ENCODE measurements at places on chromosomes 4 and X.
A peak's percentile ranks its signal among the peaks of the same experiment; 100 is the strongest.

GRCh38 chr4:108148316-108148715, 20.4 kb downstream of the LEF1 start:
- peak; percentile 72 for DNase-seq

- no peak for DNase-seq
Measured at GRCh38 chr4:122619611-122620010, 1.3 kb downstream of the IL21 start.

- no peak for DNase-seq
Measured at GRCh38 chr4:80074069-80074468, 1.0 kb upstream of the ANTXR2 start.

GRCh38 chrX:107721318-107721717, 54.3 kb downstream of the TSC22D3 start:
- DNase-seq, result no peak

GRCh38 chr4:98786866-98787265, 128.5 kb upstream of the TSPAN5 start:
- no peak for DNase-seq

GRCh38 chr4:70772929-70773555, 51.3 kb downstream of the RUFY3 start:
- DNase-seq, result no peak

GRCh38 chr4:164902608-164903007, 25.6 kb downstream of the APELA start:
- DNase-seq, result no peak

- DNase-seq, result no peak
Measured at GRCh38 chrX:35458142-35458541, 340.0 kb upstream of the MAGEB16 start.

- no peak for DNase-seq
Measured at GRCh38 chr4:95985791-95986550, 146.1 kb downstream of the PDHA2 start.

DNA sequence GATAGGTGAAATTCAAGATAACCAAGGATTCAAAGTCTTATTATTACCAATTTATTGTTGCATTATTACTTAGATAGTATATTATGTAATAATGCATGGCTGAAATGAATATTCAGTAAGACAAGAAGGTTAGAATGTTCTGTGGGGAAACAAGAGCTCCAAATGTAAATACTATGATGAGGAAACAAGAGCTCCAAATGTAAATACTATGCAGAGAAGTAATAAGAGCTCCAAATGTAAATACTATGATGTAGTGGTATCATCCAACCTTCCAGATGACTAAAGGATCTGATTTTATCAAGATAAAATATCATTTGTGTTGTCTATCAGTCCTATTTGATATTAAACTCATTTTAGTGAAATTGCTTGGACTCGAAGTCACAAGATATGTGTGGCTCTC, 82.2 kb upstream of the PCDH18 start:
- DNase-seq, result no peak

DNA sequence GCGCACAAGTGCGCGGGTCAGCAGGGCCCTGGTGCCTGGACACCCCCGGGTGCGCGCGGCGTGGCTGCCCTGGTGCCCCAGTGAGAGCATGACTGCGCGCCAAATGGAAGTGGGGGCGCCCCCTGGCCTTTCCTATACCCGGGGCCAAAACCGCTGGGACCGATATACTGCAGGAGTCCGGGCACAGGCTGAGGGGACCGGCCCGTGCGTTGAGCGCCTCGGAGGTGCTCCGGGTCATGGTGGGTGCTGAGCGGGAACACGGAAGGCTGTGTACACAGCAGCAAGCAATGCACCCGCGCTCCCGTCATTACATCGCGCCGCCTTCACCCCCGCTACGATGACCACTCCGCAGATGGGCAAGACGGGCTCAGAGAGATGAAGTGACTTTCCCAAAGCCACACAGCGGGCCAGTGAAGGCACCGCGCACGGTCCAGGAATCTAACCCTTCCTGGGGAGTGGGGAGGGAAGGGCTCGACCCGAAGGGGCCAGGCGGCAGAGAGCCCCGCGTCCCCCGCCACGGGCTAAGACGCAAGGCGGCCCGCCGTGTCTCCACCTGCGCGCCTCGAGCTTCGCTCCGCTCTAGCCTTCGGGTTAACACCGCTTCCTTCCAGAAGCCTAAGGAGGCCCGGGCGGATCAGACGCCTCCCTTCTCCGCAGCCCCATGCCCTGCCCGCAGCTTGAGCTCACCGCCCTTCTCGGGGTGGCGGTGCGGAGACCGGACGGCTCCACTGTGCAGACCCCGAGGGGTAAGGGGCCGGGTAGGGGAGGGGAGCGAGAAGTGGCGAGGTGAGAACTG, 11.3 kb downstream of the HMX1 start:
- DNase-seq, result no peak

DNA sequence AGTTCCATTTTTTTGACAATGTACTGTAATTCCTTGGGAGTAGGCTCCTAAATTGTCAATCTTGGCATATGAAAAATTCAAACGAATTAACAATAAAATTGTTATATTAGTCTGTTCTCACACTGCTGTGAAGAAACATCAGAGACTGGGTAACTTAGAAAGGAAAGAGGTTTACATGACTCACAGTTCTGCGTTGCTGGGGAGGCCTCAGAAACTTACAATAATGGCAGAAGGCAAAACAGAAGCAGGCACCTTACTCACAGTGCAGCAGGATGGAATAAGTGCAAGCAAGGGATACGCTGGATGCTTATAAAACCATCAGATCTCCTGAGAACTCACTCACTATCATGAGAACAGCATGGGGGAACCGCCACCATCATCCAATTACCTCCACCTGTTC, 246.4 kb upstream of the TRAM1L1 start:
- DNase-seq, result no peak

DNA sequence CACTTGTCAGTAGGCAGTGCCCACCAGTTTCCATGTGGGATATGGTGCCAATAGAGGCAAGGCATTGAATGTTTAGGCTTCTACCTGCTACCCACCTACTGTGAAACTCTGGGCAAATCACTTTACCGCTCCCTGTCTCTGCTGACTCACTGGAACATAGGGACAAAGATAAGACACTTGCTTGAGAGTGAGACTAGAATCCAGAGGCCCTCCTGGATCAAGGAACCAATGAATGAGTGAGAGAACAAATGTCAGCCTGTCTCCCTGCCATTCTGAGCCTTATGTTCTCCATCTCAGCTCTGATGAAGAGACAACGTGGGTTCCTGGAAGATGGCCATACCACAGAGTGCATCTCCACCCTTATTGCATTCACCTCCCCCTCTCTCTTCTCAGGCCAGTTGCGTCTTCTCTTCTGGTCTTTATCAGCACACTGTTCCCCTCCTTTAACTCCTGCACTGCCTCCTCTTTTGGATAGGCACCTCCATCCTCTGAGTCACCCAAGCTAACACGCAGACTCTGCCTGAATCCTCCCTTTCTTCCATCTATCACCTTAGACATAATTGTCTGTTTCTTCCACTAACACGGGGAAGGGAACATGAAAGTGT, 15.4 kb upstream of the PRRG3 start:
- no peak for DNase-seq

DNA sequence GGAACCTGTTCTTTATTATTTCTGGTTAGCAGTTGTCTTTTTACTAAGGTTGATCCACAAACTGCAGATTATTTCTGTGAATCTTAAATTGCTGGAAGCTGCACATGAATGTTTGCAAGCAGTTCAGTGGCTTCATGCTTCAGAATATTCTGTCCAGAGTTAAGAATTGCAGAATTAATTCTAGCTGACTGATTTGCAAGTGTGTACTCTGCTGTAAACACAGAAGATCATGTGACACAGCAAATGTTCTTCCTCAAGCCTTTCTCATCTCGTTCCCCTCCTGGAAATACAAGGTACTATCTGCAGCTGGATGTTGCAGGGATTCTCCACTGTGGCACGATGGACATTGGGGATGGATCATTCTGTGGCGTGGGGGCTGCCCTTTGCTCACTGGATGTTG, 16.8 kb upstream of the CLTRN start:
- DNase-seq, result no peak

DNA sequence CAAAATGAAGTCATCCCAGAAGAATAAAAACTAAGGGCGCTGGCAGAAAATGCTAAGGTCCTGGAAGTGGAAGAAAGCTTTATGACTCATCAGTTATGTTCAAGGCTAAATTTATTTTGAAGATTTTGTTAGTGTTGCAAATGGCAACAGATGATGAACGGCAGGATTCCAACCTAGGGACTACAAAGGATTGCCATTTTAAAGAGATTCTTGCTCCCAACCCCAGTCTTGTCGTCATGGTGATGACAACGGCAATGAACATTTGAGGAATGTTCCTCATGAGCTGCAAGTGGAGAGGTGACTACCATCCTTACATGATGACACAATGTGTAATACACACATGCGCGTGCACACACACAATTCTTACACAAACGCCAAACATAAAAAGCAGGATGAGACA, 54.4 kb upstream of the FTHL17 start:
- DNase-seq, result no peak

GRCh38 chr4:74884266-74884665, 48.6 kb upstream of the PARM1 start:
- no peak for DNase-seq

DNA sequence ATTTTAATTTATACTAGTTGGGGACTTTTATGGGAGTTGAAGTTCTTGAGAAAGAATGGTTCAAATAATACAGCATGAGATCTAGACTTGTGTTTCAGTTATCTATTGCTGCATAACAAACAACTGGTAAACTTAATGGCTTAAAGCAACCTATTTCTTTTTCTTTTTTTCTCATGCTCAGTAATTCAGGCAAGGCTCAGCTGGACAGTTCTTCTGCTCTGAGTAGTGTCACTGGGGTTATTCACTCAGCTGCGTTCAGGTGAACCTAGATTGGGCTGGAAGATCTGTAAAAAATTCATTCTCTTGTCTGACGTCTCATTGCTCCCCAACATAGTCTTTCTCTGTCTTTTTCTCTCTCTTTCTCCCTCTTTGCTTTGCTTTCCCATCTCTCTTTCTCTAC, 291.7 kb downstream of the GBA3 start:
- DNase-seq, result no peak

GRCh38 chr4:16942491-16942890, 44.0 kb upstream of the LDB2 start:
- no peak for DNase-seq

DNA sequence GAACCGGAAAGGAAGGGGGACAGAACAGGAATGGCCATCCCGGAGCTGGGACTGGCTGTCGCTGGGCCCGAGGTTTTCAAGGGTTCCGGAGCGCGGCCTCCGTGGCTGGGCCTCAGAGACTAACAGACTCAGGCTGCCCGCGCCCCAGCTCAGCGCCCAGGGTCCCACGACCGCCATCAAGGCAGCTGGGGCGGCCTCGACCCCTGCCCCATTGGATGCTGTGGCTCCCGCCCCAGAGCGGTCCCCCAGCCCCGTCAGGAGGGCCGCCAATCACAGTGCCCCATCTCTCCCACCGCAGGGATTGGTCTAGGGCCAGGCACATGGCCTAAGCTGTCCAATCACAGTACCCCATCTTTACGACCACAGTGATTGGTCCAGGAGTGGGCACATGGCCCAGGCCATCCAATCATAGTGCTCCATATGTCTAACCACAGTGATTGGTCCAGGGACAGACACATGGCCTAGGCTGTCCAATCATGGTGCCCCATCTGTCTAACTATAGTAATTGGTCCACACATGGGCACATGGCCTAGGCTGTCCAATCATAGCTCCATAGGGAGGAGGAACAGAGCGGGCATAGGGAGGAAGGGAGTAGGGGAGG, 105.3 kb upstream of the NKX1-1 start:
- DNase-seq, result peak; percentile 73

GRCh38 chr4:72467633-72468032, 101.4 kb downstream of the ADAMTS3 start:
- DNase-seq, result no peak

DNA sequence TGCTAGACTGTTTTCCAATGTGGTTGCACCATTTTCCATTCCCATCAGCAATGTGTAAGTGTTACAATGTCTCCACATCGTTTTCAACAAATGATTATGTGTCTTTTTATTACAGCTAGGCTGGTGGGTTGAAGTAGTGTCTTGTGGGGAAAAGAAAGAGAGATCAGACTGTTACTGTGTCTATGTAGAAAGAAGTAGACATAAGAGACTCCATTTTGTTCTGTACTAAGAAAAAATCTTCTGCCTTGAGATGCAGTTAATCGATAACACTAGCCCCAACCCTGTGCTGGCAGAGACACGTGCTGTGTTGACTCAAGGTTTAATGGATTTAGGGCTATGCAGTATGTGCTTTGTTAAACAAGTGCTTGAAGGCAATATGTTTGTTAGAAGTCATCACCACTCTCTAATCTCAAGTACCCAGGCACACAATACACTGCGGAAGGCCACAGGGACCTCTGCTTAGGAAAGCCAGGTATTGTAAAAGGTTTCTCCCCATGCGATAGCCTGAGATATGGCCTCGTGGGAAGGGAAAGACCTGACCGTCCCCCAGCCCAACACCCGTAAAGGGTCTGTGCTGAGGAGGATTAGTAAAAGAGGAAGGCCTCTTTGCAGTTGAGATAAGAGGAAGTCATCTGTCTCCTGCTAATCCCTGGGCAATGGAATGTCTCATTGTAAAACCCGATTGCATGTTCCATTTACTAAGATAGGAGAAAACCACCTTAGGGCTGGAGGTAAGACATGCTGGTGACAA, 23.0 kb upstream of the UGT2B15 start:
- DNase-seq, result no peak

All from CD4-positive, alpha-beta memory T cell (primary cell).